ENCODE measurements at places on chromosomes 5 and 9.

DNA sequence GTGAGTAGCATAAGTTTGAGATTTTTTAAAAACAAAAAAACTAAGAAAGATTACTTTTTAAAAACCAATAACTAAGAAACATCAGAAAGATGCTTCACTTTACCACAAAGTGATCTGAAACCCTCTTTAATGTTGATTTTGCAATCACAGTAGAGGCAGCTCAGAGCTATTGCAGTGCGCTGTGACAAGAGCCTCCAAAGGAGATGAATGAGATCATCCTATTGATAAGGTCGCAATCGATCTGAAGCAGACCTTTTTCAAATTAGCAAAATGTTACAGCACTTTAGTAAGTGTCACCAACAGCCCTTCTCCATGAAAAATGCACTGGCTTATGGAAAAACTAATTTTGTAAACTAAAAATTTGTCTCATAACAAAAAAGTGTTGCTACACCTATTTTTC, 284.6 kb upstream of the EFNA5 start:
- no peak for DNase-seq

- no peak for DNase-seq
These were observed 53.8 kb downstream of the CDC14B start for GRCh38 chr9:96565671-96566497.

- peak; percentile 98 for DNase-seq
These were observed 17.8 kb upstream of the DPM2 start for GRCh38 chr9:127955294-127956015.

DNA sequence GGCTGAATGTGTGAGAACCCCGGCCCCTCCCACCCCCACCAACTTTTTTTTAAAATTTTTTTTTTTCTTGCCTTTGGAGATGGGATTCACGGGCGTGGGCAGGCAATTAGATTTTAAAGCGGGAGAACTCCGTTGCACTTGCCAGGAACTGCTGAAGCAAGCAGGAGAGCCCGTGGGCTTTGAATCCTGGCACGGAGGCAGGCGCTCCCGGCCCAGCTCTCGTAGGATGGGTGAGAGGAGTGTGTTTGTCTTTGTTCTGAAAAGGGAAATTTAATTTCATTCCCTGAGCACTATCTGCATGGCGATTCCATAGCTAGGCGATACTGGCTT, 54.3 kb upstream of the BOD1 start:
- no peak for DNase-seq

DNA sequence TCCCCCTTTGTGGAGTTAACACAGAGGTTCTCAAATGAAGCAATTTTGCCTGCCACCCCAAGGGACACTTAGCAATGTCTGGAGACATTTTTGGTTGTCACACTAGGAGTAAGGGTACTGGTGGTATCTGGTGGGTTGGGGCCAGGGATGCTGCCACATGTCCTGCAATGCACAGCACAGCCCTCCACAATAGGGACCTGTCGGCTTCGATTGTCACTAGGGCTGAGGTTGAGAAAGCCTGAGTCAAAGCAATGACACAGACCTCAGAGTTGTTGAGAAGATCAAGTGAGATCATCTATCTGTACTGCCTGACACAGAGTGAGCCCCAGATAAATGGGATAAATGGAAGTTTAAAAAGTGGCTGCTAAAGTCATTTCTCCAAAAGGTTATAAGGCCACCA, 249.2 kb upstream of the KLF4 start:
- peak; percentile 0 for DNase-seq

Measured in NCI-H774 (cell line).